ENCODE measurements at places on chromosomes 16 and 17.

DNA sequence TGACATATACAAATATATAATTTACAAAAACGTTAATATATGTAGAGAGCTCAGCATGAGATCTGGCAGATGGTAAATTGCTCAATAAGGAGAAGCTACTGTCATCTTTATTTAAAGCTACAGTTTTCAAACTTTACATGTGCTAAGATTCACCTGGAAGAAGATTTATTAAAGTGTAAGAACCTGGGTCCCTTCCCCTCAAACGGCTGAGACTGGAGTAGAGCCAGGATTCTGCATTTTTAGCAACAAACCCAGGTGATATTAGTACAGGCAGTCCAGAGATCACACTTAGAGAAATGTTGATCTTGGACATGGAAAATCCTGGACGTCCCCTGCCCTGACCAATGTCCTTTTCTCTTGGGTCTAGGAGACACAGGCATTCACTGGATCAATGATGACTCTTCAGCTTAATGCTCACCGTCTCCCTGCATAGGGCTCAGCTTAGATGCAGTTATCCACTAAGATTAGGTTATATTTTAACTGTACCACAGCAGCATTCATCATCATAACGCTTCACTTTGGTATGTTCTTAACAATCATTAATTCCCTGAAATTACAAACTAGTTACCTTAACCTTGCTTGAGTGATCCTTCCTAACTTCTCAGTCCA is 20.4 kb downstream of the CDR2 start:
- DNase-seq: no peak

GRCh38 chr17:12070561-12070960 is 49.9 kb downstream of the MAP2K4 start:
- DNase-seq: peak; percentile 25

DNA sequence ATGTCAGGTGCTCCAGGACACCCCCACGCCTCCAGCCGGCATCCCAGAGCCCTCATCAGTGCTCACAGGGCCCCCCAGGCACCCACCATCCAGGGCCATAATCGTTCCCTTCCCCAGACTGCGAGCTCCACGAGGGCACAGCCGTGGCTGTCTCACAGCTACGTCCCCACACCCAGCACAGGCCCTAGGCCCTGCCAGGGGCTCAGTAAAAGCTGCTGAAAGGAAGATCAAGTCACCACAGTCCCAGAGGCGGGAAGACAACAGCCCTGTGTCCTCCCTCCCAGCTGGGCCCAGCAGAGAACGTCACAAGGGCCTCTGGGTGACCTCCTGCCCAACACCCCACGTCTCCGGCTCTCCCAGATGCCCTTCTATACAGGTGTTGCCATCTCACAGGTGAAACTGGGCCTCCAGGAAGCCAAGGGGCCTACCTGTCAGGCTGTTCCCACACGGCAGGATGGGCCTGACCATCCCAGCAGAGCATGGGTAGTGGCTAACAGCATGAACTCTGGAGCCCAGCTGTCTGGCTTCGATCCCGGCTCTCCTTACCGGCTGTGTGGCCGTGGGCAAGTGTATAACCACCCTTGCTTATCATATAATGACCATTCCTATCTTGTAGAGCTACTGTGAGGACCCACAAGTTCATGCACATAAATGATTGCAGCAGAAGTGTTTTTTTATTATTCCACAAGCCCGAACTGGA is 17.9 kb downstream of the ARL2BP start:
- DNase-seq: no peak

DNA sequence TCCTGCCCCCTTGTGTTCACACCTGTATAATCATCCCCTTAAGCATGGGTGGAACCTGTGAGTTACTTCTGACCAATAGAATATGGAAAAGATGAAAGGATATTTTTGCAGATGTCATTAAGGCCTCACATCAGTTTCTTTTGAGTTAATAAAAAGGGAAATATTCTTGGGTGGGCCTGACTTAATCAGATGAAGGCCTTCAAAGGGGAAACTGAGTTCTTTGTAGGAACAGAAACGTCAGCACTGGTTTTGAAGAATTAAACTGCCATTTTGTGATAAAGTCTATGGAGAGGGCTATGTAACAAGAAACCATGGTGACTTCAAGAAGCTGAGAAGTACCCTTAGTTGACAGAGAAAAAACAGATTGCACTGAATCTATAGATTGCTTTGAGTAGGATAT is 168.7 kb upstream of the CNTNAP4 start:
- DNase-seq: no peak
